ENCODE measurements at places on chromosomes 3 and 15.

DNA sequence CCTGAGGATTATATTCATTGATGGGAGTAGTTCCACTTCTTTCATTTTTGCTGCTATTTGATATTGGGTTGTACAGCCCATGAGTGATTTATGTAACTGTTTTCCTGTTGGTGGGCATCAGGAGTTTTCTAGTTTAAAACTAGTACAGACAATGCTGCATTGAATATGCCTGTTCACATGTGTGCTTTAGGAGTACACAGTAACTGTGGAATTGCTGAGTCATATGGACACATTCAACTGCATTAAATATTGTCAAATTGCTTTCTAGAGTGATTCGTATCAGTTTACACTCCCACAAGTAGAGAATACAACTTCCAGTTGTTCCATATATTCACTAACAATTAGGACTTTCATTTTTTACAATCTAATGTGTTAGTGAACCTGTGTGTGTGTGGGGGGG is 59.8 kb upstream of the THSD4 start:
- DNase-seq = no peak

DNA sequence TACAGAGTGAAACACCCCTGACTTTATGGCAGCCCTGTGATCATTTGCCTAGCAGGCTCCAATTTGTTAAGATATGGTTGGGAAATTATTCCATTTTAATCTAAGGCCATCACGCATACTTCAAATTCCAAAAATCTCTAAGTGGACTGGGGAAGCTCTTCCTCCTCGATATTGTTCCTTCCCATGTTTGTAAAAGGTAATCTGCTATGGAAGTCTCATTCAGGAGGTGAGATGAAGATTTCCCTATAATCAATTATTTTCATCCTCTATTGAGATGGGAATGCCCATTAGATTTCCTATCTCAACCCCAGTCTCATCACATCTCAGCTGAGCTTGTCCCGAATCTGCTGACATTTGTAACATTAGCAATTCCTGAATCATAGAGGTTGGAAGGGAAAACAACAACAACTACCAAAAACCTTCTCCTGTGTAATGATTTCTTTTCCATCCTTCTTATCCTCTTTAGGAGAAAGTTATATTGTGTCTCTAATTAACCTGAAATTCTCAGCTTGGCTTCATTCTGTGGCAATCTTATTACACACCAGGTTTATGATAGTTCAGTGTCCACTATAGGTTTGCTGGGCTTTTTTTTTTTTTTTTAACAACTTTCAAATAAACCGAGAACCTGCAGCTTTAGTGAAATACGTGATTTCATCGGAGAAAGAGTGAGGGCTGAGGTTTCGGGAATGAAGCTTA is 2.2 kb upstream of the NR2F2 start:
- DNase-seq = no peak

- no peak for DNase-seq
These were observed 297.5 kb downstream of the UACA start for GRCh38 chr15:70465812-70466211.

DNA sequence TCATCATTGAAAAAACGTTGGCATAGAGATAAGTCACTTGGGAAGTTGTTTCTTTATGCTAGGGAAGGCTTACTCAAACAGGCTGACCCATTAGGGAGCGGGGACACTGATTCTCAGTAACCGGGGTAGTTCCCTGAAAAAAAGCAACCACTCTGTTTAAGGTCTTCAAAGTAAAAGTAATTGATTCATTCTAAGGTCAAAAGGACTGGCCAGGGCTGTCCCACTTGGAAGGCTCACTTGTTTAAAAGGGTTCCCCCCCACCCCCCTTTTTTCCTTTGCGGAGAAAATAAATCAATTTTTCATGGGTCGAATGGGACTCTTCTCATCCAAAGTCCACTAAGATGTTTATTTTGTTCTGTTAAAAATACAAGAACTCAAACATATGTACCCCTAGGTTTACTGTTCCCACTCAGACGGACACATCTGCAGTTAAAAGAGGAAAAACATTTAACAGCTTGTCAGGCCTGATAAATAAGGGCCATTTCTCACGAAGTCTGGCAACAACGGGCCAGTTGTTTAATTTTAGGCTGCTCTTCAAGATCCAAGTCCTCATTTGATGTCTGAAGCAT is 53.0 kb downstream of the ARHGEF3 start:
- no peak for DNase-seq

DNA sequence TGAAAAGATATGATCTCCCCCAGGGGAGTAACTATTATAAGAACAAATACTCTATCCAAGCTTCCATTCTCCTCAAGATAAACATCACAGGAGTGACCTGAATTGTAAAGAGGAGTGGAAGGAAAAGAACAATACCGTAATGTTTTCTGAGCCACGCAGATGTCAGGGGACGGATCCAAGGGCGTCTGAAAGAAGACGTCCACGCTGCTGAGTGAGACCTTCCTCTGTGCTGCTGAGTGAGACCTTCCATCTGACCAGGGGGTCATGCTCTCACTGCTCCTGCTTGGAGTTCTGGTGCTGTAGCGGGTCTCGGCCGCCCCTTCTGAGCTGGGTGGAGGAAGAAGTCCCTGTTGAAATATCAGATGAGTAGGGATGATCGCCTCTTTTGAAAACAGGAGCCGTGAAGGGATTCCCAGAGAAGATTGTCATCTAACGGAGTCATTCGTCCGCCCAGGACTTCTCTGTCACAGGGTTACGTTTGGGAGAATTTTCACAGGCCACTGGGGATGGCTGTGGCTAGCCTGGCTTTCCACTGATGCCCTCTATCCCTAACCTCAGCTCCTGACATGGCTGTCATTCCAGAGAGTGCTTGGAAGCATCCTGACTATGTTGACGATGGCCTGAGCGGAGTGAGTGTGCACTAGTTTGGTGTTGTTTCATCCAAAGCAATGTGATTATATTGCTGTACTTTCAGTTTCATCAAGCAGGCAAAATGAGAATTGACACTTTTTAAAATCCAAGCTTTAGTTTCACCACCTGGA is 184.9 kb downstream of the APBA2 start:
- DNase-seq = no peak

DNA sequence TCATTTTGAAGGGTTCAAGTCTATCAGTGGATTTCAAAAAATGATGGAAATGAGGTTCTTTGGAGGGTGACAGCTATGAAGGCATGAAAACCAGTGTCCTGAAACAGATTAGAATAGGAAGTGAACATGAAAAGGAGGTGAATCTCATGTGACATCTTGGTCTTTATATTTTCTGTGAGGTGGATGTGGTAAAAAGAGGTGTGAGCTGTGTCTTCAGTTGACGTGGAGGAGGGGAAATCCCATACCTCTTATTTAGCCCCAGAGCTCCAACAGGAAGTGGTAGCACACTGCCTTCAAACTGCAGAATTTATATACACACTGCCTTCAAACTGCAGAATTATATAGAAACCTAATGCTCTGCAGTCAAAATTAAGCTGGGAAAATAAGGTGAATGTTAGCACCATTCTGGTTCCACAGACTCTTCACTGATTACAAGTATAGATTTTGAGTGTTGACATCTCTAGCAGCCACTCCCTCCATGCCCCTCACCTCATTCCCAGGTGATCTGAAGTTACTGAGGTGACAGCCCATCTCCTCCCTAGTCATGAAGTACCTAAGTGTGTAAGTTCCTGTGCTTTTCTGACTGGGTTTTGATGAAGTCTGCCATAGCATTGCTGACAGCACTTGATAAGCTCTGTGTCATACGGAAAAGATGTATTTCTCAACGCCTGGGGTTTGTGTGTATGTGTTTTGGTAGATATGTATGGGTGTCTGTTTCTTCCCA is 2.7 kb downstream of the RAB8B start:
- peak; percentile 3 for DNase-seq

- DNase-seq = no peak
These were observed 38.1 kb upstream of the NMNAT3 start for GRCh38 chr3:139715743-139716360.

- DNase-seq = no peak
These were observed 44.0 kb upstream of the SLC41A3 start for GRCh38 chr3:126127904-126128303.

GRCh38 chr3:128486681-128487537 is 6.1 kb downstream of the GATA2 start:
- DNase-seq = peak; percentile 24

GRCh38 chr3:186221760-186222378 is 113.0 kb upstream of the ETV5 start:
- no peak for DNase-seq

GRCh38 chr3:129180461-129180860 is 3.2 kb downstream of the CNBP start:
- DNase-seq = no peak

- no peak for DNase-seq
These were observed 1227.3 kb downstream of the ROBO1 start for GRCh38 chr3:78540485-78540884.

DNA sequence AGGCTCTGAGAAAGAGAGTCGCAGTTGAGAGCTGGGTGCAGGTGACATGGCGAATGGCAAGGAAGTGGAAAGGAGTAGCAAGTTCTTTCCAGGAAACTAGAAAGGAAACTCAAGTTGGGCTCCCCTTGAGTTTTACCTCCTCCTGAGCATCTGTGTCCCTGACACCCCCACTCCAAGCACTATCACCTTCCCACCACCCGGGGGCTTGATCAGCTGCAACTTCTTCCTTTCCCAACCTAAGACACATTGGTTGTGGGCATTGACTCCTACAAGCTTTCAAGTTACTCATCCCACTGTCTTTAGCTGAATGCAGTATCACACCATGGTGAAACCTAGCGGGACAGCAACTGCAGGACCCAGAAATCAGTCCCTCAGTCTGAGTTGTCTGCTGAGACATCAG is 256.6 kb upstream of the NR2F2 start:
- no peak for DNase-seq

- DNase-seq = no peak
These were observed 711.4 kb downstream of the DIPK2A start for GRCh38 chr3:144683065-144683464.

- DNase-seq = peak; percentile 46
These were observed 21.0 kb upstream of the CA12 start for GRCh38 chr15:63402498-63403253.

- DNase-seq = no peak
These were observed 64.6 kb upstream of the PFN2 start for GRCh38 chr3:150035301-150035779.
